ENCODE measurements at places on chromosomes 16 and 17.

DNA sequence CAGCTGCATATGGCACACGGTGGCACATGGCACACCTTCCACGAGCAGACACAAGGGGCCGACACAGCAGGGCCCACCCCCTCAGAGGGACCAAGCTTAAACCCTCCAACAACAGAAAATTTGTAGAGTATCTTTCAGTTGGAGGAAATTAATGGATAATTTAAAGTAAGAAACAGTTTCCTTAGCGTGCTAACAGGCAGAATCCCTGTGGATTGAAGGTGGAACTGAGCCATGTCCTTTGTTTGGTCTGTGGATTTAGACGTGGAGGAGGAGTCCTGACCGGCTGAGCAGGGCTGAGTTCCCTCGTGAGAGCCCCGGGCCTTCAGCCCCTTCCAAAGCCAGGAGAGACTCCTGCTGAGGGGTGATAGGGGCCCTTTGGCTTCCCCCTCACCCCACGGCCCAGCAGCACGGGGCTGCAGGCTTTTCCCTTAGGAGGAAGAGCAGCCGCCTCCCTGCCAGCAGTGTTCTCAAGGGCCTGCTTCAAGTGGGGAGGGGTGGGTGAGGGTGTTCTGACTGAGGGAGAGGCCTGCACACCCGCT, 1.4 kb upstream of the CYB561 start:
- no peak for DNase-seq

DNA sequence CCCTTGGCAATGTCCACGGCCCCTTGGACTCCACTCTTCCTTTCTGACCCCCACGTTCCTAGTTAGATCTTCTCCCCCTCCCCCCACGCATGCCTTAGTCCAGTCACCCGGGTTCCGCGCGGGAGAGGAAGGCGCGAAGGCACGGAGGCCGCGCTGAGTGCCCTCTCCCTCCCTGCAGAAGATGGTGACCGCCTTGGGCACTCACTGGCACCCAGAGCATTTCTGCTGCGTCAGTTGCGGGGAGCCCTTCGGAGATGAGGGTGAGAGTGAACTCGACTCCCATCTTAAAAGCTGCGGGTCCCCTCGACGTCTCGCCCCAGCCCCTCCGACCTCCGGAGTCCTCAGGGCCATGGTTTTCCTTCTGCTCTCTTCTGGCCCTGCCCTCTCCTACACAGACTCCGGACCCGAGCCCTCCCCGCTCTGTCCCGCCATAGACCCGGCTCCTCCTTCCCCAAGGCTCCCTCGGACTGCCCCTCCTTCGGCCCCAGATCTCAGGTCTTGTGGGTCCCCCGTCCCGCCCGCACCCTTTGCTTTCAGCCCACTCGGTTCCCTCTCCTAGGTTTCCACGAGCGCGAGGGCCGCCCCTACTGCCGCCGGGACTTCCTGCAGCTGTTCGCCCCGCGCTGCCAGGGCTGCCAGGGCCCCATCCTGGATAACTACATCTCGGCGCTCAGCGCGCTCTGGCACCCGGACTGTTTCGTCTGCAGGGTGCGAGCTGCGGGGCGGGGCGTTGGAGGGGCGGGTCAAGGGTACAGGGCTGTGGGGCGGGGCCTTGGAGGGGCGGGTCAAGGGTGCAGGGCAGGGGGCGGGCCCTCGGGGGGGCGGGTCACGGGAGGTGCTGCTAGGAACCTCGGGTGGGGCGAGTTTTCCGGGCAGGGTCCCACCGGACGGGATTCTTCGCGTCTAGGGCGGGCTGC, 4.6 kb downstream of the TGFB1I1 start:
- DNase-seq = peak; percentile 1

DNA sequence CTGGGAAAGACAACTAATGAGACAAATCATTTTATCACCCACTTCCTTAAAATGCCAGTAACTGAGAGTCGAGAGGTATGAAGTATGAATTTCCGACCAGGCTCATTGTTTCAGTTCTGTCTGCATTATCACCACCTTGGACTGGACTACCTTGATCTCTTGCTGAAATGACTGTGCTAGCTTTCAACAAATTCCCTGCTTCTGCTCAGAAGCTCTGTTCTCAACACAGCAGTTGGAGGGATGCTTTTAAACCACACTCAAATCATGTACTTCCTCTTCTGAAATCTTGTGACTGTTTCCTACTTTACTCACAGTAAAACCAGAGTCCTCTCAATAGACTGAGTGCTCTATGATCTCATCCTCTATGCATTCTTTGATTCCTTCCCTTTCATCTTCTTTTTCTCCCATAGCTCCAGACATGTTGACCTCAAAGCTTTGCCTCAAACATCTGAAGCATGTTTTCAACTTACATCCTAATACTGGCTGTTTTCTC, 195.8 kb downstream of the KCNJ2 start:
- no peak for DNase-seq

GRCh38 chr17:21001813-21002221, 41.0 kb downstream of the USP22 start:
- no peak for DNase-seq

- DNase-seq = peak; percentile 40
These were observed 13.4 kb downstream of the MFSD6L start for GRCh38 chr17:8785547-8786413.

- no peak for DNase-seq
These were observed 9.9 kb downstream of the KRTAP9-1 start for GRCh38 chr17:41199421-41200078.

- DNase-seq = no peak
These were observed 16.4 kb downstream of the CDH5 start for GRCh38 chr16:66382966-66383299.

GRCh38 chr17:45861165-45861564, 16.5 kb downstream of the SPPL2C start:
- DNase-seq = no peak

- no peak for DNase-seq
These were observed 435.5 kb downstream of the MAF start for GRCh38 chr16:79165079-79165478.

DNA sequence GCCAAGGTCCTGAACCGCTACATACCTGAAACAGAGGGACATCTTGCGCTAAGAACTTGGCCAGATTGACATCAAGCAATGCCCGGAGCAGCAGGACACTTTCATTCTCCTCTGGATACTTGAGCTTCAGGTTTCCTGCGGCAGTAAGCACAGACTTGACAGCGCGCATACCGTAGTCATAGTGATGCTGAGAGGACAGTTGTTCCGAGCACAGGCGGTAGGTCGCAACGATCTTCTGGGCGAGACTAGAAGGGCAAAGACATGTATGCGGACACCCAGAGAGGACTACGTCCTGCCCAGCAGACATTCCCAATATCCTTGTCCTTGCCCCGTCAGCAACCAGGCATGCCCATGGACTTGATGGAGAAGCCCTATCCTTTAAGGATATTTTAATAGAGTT, 112.9 kb downstream of the DNAH3 start:
- no peak for DNase-seq

DNA sequence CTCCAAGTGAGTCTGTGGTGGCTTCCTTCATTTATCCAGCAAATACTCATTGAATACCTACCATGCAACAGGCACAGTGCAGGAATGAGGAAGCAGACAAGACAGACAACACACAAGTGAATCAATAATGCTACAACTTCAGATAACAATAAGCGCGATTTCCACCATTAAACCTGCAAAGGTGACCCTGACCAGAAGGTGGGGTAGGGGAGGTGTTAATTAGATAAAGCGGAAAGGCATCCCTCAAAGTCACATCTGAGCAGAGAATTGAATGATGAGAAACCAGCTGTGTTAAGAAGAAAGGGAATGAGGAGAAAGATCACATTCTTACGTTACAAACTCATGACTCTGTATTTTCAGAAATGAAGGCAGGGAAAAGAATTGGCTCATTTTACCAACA, 26.3 kb downstream of the ZZEF1 start:
- no peak for DNase-seq

GRCh38 chr17:38870259-38871165, 654 bp downstream of the LASP1 start:
- DNase-seq = peak; percentile 25

GRCh38 chr16:23155445-23156049, 6.3 kb upstream of the USP31 start:
- DNase-seq = no peak

GRCh38 chr17:79839356-79840268, at the start of gene CBX4:
Gene CBX4, minus strand, starts transcription at chr17:79839440. Its CDS starts 189 bp downstream, at chr17:79839251.
- peak; percentile 85 for DNase-seq

GRCh38 chr17:81534157-81535006, 6.2 kb downstream of the FSCN2 start:
- no peak for DNase-seq

DNA sequence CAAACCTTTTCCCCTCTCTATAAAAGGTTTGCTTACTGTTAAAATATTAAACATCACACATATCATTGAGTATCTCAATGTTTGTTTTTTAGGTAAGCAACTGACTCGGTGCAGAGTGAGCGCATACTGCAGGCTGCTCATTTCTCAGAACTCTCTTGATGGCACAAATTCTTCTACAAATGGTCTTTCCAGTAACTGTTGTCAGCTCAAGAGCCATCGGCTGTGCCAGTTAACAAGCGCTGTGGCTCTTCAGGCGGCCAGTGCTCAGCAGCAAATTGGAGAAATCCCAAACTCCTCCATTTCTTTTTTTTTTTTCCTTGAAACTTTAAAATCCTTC, 8.6 kb downstream of the ABCA3 start:
- no peak for DNase-seq

- DNase-seq = no peak
These were observed 81.3 kb downstream of the ADCY9 start for GRCh38 chr16:4034963-4035362.

- DNase-seq = no peak
These were observed 12.7 kb upstream of the HERPUD1 start for GRCh38 chr16:56919099-56919800.

DNA sequence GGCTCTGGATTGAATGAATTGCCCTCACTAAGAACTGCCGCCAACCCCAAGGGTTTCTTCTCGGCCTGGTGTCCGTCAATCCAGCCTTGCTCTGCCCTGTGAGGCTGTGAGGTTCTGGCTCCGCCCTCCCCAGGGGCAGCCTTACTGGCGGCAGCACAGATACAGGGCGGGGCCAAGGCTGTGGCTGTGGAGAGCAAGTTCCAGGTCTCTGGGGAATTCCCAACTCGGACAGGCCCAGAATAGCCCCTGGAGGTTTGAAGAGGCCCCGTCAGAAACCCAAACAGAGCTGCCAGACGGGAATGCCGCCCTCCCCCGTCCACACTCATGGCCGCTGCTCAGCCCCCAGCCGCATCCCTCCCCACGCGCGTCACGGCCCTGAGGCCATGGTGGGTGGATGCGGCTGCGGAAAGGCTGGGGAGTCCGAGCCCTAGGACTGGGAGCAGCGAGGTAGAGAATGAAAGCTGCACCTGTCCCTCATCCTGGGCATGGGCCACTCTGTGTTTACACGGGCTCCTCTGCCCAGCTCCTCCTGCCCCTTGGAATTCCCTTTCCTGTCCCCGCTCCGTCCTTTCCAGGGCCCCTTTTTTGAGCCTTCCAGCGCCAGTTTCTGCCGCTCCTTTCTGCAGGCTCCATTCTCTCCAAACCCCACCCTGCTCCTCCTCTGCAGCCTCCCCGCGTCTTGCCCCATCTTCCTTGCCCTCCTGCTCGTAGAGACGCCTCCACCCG, 660 bp upstream of the PRRT2 start:
- peak; percentile 32 for DNase-seq

GRCh38 chr17:49241040-49241439, 10.5 kb upstream of the PHOSPHO1 start:
- DNase-seq = no peak

DNA sequence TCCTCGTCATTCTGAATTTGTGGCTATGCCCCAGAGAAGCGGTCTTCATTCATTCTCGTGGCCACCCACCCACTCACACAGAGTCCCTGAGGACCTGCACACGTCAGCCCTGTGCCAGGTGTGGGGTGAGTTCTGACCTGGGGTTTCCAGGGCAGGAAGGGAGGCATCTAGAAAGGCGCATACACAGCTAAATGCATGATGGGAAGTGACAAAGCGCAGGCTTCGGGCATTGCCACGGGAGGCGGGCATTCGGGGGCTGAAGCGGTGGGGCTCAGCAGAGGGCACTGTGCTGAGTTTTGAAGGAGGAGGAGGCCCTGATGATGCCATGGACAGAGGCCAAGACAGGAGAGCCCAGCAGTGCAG, 10.9 kb downstream of the UBALD2 start:
- no peak for DNase-seq

- no peak for DNase-seq
These were observed 73.7 kb downstream of the TNRC6C start for GRCh38 chr17:78032166-78032565.

DNA sequence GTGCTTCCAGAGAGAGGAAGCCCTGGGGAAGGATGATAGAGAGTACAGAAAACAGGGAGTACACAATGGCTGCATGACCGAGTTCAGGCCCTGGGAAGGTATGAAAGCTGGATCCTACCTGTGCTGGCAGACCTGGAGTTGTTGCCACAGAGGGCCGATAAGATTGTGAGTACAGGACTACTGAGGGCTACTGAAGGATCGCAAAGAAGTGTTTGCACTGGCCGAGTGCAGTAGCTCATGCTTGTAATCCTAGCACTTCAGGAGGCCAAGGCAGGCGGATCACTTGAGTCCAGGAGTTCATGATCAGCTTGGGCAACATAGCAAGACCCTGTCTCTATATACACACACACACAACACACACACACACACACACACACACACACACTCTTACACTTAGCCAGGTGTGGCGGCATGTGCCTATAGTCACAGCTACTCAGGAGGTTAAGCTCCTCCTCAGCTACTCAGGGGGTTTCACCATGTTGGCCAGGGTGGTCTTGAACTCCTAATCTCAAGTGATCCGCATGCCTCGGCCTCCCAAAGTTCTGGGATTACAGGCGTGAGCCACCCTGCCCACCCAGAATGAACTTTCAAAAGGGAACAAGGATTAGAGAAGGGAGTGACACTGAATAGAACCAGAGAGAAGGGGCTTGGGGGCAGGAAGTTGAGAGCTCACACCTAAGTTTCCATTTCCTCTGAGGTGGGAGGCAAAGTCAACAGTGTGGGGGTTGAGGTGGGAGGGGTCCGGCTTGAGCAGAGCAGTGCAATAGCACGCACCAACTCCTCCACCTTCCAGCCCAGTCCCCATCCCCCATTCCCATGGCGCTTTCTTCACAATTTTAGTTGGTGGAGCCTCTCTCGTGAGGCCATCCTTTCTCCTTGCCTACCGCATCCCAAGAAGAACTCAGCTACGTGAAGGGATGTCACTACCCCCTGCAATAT, 7.5 kb downstream of the SCIMP start:
- no peak for DNase-seq

DNA sequence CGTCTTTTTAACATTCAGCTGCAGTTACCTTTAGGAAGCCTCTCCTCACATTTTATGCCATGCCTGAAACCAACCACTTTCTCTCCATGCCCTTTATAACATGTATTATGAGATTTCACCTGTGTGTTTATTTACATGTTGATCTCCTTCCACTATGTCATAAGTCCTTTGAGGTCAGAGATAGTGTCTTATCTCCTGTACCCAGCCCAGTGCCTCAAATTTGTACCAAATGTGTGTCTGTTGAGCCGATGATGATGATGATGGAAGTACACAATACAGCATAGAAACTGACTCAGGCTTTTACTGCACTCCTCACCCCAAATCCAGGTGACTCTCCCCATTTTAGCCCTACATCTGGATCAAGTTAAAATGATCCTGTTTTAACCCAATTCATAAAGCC, 179.5 kb upstream of the CACNG5 start:
- no peak for DNase-seq

Data from NCI-H1694 treated with DMSO at 0.1 percent for 48 hours (cell line).